ENCODE measurements at places on chromosomes 2 and 18.

- no peak for DNase-seq
Measured at GRCh38 chr2:205438241-205438640, 244.1 kb upstream of the NRP2 start.

DNA sequence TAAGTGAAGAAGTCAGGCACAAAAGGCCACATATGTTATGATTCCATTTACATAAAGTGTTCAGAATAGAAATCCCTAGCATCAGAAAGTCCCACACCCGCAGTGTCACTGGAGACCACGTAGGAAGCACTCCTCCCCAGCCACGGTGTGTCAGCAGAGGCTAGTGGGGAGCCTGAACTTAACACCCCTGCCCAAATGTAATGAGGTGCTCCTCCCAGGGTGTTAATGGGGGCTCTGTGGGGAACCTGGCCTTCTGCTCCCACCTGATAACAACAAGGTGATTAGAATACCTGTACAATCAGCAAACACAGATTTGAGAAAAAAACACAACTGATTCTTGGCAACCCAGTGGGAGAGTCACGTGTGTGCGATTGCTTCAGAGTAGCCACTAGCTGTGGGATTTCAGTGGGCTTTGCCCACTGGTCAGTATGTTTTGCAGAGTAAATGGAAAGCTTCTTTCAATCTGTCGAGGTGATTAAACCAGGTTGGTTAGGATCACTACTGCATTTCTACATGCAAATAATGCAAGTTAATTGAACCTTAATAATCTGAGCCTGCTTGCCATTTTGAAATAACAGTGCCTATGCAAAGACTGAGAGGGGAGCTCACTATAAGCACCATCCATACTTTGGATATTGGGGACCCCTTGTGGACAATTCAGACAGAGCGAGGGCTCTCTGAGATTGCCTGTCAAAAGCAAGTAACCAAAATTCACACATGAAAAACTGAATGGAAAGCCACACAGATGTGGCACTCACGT lies 20.6 kb upstream of the ATRAID start:
- peak; percentile 22 for DNase-seq

DNA sequence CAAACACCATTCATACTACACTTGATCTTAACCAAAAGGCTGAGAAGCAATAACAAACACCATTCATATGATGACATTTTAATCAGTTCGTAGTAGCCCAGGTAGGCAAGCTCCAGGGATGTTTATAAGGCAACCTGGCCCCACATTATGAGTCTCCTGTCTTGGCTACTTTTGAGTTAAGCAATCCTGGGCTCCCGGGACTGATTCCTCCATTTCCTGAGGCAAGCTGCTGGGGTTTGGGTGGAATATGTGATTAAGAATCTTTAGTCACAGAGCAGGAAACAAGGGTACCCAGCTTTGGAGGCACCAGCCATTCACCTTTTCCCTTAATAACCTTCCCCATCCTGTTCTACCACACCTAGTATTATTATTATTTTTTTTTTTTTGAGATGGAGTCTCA lies 24.5 kb upstream of the SPRED2 start:
- no peak for DNase-seq

DNA sequence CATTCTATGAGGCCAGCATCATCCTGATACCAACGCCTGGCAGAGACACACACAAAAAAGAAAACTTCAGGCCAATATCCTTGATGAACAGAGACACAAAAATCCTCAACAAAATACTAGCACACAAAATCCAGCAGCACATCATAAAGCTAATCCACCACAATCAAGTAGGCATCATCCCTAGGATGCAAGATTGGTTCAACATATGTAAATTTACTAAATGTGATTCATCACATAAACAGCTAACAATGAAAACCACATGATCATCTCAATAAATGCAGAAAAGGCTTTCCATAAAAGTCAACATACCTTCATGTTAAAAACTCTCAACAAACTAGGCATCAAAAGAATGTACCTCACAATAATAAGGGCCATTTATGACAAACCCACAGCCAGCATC lies 65.3 kb downstream of the WDPCP start:
- DNase-seq = no peak

GRCh38 chr2:200604571-200605255 lies 18.9 kb downstream of the AOX1 start:
- no peak for DNase-seq

- DNase-seq = no peak
Measured at GRCh38 chr2:151543876-151544275, 134.2 kb downstream of the RIF1 start.

DNA sequence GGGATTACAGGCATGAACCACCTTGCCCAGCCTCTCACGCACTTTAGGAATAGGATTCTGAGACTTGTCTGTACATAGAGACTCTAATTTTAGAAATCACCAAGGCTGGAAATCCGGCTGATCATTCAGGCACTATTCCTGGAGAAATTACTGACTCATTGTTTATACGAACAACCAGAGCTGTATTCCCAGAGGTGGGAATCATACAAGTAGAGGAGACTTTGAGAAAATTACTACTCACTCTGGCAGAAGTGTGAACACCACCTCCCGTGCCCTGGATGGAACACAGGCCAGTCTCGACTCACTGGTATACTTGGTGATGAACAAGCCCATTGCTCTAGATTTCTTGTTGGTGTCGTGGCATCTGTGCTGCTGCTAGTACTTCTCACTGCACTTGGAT lies 5.8 kb upstream of the ADNP2 start:
- no peak for DNase-seq

- no peak for DNase-seq
Measured at GRCh38 chr2:46929612-46930011, 14.0 kb upstream of the MCFD2 start.

DNA sequence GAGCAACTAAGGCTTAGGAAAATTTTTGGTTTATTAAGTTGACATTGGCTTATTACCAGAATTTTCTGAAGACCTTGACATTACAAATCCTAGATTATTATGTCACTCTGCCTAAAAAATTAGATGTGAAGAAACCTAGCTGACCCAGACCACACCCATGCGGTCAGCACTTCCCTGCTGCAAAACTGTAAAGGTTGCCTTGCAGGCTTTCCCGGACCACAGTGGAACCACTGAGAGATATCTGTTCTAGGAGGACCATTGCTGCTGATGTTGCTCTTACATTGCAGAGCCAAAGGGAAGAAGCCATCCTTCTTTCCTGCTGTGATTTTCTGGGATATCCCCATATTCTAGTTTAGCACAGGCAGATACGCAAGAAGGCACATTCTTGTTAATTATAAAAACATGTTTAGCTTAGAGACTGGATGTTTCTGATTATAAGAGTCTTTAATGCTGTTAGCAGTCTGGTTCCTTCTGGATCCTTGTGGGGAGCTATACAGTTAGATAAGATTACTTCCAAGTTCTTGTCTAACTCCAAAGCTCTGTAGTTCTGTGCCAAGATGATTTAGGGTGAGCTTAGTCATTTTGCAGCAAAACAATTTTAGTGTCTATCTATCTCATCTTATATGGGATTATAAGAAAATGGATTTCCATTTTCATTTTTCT lies 70.2 kb downstream of the AOX1 start:
- DNase-seq = no peak

DNA sequence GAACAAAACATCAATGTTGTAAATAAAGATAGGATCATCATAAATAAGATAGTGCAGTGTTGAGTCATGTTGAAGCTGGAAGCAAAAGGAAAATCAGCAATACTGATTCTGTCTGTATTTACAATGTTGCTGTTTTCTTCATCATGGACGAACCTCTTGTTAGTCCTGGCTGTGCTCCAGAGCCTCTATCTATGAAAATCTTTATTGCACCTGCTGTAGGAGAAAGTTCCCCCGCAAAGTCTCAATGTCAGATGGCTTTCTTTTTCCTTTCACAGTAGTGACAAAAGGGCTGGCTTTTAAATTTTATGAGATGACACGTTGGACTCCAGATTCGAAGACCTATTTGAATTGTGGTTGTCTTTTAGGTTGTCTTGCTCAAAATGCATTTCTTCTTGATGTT lies 98.5 kb upstream of the LRRTM1 start:
- no peak for DNase-seq

- no peak for DNase-seq
Measured at GRCh38 chr2:147222506-147222905, 622.3 kb upstream of the ACVR2A start.

GRCh38 chr2:128469203-128469602 lies 150.5 kb upstream of the HS6ST1 start:
- DNase-seq = no peak

DNA sequence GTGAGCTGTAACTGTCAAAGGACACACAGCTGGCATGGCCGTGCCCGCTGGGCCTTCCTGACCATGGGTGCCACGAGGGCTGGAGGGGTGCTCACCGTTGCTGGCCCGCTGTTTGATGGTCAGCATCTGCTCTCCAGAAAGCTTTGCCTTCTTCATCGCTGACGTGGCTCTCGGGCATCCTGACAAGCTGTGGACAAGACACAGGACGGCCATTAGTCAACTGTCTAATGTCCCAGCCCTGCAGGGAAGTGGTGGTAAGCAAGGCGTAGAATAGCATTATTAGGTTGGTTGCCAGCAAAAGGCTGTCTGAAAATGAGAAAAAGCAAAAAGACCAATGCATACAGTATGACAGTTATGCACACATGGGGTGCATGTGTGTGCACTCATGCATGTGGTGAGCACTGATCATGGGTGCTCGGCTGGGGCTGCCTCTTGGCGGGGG lies 64.7 kb upstream of the PXDN start:
- no peak for DNase-seq

- no peak for DNase-seq
Measured at GRCh38 chr18:78972385-78972918, 7.2 kb upstream of the SALL3 start.

- DNase-seq = no peak
Measured at GRCh38 chr2:3666613-3666975, 8.6 kb downstream of the ALLC start.

- no peak for DNase-seq
Measured at GRCh38 chr2:26448651-26449050, 29.3 kb downstream of the OTOF start.

GRCh38 chr2:173239644-173240043 lies 115.0 kb upstream of the CDCA7 start:
- no peak for DNase-seq

DNA sequence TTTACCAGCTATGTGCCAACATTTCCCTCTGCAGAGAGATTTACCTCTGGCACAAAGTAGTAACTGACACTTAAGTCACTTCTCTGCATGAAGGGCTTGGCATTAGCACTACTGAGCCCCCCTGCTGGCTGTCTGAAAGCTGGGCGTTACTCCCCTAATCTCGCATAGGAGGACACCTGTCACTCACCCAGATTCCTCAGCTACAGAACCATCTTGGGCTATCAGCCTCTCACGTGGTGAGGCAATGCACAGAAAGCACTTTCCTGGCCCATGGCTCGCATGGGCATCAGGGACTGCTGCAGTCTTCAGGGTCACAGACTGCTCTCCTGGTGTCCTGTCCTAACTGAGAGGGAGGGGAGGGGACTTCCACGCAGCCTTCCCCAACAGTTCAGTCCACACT lies 12.0 kb downstream of the SERPINE2 start:
- DNase-seq = no peak

DNA sequence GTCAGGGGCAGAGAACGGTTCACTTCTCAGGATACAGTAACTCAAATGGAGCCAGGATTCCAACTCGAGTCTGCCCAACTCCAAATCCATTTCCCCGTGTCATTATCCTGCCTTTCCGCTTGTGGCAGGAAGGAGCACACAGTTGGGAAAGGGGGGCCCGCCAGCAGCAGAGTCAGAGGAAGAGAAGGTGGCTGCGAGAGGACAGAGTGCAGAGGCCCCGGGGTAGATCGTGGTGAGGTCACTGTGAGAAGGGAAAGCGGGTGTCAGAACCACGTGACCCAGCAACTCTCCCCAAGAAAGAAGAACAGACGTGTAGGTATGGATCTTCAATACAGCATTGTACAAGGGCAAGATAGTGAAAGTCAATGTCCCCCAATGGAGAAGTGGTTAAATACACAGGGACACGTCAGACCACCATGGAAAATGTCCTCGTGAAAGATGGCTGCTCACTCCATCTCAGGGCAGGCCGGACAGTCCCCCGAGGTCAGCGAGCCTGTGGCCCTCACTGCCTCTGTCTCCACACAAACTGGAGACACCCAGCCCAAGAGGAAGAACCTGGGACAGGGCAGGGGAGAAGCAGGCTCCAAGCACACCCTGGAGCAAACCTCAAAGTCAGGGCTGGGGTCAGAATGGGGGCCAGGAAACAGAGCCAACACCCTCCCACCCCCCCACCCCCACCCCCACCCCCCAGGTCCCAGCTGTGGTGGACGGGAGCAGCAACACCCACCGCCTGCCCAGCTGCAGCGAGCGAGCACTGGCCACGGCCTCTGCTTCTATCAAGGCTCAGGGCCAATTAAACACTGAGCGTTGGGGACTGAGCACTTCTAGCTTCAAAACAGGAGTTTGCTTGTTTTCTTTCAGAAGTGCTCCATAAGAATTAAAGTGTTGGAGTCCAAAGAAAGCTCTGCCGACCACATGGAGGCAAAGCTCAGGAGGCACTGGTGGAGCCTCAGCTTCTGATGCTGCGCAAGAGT lies 92.7 kb downstream of the EIPR1 start:
- no peak for DNase-seq

DNA sequence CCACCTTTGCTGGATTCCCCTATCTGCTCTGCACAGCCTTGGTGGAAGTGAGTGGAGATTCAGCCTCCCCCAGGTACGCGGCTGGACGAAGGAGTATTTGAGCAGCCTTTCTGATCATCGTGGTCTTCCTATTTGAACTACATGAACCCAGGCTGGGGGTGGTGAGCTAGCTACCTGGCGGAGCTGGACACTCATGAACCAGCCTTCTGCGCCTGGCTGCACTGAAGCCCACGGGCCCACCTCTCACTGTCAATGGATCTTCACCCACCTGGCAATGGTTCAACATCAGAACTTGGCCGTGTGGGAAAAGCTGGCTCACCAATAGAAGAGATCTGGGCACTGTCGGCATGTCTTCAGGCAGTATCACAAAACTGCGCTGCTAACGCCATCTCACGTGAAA lies 35.4 kb downstream of the ANKMY1 start:
- DNase-seq = no peak

GRCh38 chr2:1665761-1666505 lies 78.4 kb downstream of the PXDN start:
- DNase-seq = no peak

DNA sequence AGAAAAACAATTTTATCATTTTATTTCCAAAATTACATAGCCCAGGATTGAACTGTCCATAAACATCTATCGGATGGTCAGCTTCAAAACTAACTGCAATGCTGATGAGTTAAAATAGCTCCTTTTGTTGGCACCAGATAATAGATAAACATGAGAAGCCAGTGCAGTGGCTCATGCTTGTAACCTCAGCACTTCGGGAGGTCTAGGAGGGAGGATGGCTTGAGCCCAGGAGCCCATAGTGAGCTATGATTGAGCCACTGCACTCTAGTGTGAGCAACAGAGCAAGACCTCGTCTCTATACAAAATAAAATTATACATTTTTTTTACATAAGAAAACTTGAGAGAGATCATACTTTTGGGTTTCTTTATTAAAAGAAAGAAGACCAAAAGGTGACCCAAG lies 34.6 kb upstream of the IMPA2 start:
- DNase-seq = no peak

GRCh38 chr2:212408524-212408923 lies 130.1 kb downstream of the ERBB4 start:
- no peak for DNase-seq

GRCh38 chr2:95385570-95385984 lies 16.9 kb upstream of the FAHD2A start:
- DNase-seq = no peak

All from progenitor cell of endocrine pancreas (in vitro differentiated cells).